ENCODE measurements at places on chromosomes 4 and X.

DNA sequence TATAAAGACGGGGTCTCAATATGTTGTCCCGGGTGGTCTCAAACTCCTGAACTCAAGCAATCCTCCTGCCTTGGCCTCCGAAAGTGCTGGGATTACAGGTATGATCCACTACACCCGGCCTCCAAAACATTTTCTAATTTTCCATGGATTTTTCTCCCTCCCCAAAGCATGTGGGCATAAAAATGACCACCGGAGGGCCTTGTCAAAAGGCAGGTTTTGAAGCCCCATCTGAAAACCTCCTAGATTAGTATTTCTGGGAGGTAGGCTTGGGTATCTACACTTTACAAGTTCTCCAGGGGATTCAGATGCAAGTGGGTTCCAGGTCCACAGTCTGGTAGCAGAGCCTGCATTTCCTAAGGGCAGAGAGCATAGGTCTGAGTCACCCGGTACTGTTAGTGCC, 1.4 kb upstream of the GPR173 start:
- DNase-seq: no peak

DNA sequence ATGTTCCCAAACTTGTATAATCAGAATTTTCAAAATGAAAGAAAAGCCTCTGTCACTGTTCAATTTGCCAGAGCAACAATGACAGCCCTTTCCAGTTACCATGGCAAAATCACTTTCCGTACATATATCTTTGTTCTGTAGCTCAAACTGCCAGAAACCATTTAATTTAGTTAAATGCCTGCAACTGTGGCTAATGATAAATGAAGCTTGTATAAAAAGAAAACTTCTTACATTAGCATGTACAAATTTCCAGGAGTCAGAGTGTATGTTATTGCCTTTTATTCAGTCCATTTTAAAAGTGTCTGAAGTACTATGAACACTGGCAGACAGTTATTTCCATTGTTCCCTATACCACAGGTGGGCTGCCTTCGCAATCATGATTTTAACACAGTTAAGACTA, 30.3 kb downstream of the ARAP2 start:
- DNase-seq: no peak

DNA sequence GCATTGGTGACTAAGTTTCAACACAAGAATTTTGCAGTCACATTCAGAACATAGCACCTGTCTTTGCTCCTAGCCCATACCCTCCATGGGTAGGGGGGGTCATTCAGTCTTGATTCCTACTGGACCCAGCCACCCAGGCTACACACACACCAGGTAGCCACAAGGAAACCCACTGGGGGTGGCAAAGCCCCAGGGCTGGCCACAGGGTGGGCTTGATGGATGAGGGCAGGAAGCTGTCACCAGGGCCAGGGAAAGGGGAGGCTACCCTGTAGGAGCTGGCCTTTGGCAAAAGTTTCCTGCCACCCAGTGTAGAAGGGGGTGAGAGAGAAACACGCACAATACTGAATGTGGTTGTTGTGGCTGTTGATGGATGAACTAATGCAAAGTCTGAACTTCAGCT, 74.5 kb upstream of the NKX1-1 start:
- no peak for DNase-seq

DNA sequence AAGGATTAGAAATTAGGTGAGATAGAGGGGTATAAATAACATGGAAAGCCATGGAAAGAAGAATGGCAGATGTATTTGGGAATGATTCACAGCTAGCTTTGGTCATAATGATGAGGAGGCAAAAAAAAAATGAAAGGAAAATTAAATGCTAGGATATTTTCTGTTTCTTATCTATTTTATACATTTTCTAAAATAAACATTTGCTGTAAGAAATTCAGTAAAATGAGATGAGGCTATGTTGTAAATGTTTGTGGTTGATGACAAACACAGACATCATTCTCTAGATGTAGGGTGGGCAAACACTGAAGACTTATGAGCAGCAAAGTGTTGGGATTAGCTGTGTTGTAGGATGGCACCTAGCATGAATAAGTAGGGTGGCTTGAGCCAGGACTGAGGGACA, 407.1 kb downstream of the IL15 start:
- no peak for DNase-seq

GRCh38 chrX:69066021-69066757, 99.1 kb downstream of the PJA1 start:
- no peak for DNase-seq

- no peak for DNase-seq
Observed at GRCh38 chr4:166422475-166422874, 549.4 kb downstream of the TLL1 start.

- DNase-seq: no peak
Observed at GRCh38 chrX:7100022-7100421, 47.5 kb upstream of the STS start.

- no peak for DNase-seq
Observed at GRCh38 chr4:147059064-147059731, 113.5 kb upstream of the TTC29 start.

DNA sequence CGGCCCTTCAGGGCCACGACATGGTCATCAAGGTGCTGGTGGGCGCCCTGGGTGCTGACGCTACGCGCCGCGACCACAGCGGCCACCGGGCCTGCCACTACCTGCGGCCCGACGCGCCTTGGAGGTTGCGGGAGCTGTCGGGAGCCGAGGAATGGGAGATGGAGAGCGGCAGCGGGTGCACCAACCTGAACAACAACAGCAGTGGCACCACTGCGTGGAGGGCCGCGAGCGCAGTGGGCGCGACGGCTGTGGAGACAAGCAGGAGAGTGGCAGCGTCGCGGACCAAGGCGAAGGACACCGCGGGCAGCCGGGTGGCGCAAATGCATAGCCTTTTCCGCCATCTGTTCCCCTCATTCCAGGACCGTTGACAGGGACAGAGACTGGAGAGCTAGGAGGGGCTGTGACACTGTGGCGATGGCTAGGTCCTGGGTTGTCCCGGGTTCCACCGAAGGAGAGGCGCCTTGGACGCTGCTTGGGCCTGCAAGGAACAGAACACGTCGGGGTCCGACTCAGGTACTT, 919 bp downstream of the SOWAHD start:
- DNase-seq: no peak

- no peak for DNase-seq
Observed at GRCh38 chr4:8266508-8266907, 3.0 kb upstream of the HTRA3 start.

GRCh38 chr4:186781032-186781917, 57.6 kb upstream of the FAT1 start:
- no peak for DNase-seq

Measured in T-helper 9 cell (primary cell).